ENCODE measurements at places on chromosomes 11 and 22.

DNA sequence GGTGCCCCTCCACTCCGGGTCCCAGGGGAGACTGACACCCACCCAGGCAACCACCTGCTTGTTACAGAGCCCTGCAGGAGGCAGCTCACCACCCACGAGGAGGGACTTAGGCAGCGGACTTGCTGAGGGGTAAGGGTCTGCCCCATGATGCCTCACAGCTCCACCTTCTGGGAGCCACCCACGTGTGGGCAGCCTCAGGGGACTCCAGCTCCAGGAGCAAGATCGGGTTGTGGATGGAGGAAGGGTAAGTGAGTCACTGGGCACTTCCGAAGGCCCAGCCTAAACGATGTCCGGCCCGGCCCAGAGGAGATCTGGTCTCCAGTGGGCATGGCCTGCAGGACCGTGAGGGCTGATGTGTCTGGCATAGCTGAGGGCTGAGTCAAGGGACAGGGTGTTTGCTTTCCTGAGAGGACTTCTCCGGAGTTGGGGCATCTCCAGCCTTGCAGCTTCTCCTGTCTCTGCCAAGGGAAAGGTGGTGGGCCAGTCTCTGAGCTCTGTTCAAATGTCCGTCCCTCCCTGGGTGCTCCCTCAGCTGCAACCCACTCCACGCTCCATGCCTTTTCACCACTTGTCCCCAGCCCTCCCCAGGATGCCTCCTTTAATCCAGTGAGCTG is 32.3 kb upstream of the P2RY2 start:
- peak; percentile 29 for DNase-seq

DNA sequence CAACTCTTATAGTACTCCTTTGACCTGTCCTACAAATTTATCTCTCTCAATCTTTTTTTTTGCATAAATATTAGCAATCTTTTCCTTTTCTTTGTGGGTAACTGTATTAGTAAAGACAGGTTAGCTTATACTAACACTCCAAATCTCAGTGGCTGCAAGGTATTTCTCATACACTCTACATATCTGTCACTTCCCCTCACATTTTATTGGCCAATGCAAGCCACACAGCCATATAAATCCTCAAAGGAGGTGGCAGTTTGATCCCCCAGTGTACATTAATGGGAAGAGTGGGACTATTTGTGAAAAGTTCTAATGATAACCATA is 42.6 kb upstream of the EED start:
- DNase-seq: no peak

DNA sequence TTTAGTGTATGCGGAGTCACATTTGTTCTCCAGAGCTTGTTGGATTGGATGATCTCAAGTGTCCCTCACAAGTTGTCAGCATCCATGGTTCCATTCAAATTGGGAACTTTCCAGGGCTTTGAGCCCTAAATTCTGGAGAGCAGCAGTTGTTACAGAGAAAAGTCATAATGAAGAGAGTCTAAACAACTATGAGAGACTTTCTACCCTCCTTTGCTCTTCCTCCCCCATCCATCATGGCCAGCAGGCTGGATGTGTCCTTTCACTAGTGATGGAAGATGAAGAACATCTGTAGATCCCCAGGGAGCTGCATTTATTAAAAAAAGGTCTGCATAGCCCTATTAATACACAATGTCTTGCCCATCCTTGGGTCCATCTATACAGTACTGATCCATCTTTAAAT is 129.6 kb upstream of the TIMP3 start:
- no peak for DNase-seq

DNA sequence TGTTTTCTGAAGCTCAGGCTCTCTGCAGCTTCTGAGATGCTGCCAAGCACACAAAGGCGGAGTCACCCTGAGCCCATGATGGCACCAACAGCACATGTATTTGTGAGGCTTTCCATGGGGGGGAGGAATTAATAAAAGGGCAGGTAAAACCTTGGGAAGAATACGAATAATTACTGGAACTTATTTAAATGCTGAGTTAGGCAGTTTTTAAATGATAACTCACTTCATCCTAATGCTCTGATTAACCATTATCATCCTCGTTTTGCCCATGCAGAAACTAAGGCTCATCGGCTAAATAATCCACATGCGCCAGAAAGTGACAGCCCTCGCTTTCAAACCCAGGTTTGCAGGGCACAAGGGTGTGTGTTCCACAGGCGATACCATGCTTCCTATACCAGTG is 35.4 kb downstream of the LARGE1 start:
- DNase-seq: no peak

GRCh38 chr11:61333550-61334433 is 764 bp downstream of the TKFC start:
- DNase-seq: no peak

GRCh38 chr11:59171508-59172322 is at the start of gene DTX4:
Gene DTX4 (plus strand): TSS chr11:59172132. CDS start chr11:59172596, 464 bp downstream.
- DNase-seq: peak; percentile 87

- DNase-seq: no peak
Measured at GRCh38 chr11:11876458-11876857, 34.7 kb downstream of the USP47 start.
